ENCODE measurements at places on chromosomes 7 and 10.

DNA sequence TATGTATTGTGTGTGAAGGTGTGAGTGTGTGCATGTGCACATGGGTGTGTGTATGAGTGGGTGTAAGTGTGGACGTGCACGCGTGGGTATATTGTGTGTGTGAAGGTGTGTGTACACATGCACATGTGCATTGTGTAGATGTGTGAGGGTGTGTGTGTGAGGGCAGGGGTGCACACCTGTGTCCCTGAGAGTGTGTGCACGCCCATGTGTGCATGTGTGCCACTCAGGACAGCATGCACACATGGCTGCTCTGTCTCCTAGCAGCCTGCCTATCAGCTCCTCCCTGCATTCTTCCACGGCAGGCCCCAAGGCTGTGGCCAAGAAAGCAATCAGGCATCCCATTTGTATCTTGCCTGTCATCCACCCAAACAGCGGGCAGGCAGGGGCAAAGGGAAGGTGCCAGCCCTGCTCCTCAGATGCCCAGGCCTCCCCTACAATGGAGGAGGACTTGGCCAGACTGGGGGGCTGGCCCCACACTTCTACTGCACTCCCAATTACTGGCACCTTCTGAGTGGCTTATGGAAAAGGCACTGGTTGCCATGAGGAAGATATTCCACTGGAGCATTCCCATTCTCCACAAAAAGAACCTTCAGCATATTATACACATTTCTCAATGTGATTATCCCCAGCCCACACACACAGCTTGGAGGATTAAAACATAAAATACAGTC, 380.4 kb upstream of the ZMIZ1 start:
- DNase-seq = no peak

DNA sequence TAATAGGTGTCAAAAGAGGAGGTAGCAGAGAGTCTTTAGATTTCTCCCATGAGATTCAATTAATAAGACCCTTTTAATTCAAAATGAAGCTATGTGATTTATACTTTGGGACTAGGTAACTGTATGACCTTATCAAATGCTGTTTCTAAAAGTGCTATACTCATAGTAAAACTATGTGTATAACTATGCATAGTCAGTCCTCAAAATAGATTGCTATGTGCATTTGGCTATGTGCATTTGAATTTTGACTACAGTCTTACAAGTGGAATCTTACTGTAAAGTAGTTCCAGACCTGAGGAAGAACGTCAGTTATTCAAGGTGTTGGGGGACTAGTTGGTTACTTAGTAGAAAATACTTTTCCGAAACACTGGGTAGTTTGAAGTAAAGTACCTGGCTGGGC, 36.9 kb downstream of the ADD3 start:
- DNase-seq = no peak

DNA sequence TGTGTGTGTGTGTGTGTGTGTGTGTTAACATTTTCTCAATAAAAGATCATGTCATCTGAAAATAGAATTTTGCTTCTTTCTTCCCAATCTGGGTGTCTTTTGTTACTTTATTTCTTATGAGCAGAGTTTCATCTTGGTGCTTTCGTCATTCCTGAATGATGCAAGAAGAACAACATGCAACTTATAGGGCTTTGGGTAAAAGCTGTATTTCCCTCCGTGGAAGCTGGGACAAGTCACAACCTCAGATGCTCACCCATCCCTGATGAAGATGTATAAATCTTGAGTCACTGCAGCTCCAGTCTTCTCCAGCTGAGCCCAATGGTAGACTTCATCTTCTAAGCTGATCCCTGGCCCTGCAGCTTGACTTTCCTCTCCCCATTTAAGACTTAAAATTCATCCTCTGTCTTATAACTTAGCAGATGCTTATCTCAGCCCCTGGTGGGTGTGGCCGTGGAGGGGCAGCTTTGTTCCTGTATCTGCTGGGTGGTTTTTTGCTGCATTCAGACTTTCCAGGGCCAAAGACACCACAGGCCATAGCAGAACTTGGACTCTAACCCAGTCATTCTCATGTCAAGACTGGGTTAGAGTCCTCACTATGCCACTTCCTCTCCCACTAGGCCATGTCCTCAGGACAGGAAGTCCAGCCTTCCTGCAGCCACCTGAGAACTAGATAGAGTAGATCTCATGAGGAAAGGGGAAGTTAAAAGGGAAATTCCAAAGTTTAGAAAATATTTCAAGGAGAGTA, 356.4 kb downstream of the TNS3 start:
- DNase-seq = no peak

DNA sequence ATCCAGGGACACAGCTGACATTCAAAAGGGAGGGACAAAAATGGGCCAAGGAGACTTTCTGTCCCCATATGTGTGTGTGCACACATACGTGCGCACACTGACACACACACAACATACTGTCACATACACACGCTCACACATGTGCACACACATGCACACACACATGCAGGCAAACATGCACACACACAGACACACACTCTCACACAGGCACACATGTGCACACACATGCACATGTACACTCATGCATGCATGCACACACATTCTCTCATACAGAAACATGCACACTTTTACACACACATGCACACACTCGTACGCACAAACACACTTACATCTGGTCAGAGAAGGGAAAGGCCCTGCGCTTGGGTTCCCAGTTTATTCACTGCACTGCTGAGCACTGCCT, 155.1 kb upstream of the MKI67 start:
- DNase-seq = no peak

GRCh38 chr7:128906001-128906765, 4.3 kb downstream of the KCP start:
- no peak for DNase-seq

- DNase-seq = no peak
These were observed 5.3 kb upstream of the CLIP2 start for GRCh38 chr7:74283858-74284447.

- no peak for DNase-seq
These were observed 117.9 kb upstream of the TMEM168 start for GRCh38 chr7:112908086-112908485.

- DNase-seq = no peak
These were observed 59.0 kb downstream of the VSTM4 start for GRCh38 chr10:49056356-49056755.

DNA sequence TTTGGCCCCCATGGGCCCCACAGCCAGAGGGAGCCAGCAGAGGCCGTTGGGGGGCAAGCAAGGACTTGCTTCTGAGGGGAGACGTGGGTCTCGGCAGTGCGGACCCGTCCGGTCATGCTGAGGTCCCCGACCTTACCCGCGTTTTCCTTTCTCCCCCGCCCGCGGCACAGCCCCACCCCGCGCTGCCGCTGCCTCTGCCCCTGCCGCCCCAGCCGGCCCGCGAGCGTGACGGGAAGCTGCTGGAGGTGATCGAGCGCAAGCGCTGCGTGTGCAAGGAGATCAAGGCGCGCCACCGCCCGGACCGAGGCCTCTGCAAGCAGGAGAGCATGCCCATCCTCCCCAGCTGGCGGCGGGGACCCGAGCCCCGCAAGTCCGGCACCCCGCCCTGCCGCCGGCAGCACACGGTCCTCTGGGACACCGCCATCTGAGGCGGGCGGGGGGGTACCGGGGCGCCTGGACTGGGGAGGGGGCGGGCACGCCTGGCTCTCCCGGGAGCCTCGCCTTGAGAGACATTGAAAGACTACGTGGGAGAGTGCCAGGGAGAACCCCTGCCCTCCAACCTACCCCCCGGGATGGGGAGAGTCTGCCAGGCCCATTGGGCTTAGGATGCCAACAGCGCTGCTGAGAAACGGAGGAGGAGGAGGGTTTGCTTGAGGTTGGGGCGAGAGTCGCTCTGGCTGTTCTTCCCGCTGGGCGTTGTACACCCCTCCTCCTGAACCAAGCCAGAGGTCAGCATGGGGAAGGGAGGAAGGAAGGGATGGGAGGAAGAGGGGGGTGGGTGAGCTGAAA, 9.9 kb downstream of the NYAP1 start:
- DNase-seq = no peak

- no peak for DNase-seq
These were observed 136.3 kb downstream of the DOCK4 start for GRCh38 chr7:112069879-112070321.

DNA sequence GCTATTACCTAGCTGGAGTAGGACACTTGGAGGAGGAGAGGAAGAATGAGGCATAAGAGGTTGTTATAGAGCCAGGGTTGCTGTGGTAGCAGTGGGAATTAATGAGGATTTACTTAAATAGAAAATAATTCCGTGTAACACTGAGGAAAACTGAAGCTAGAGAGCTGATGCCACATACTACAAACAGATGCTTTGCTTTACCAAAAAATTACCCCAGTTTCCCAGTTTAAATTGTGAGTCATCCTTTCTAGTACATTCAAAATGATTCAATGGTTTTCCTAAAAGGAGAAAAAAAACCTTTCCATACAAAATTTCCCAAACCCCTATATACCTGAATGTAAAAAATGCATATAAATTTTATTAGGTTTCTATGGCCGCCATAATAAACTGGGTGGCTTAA, 58.3 kb downstream of the ZNF518A start:
- no peak for DNase-seq

GRCh38 chr7:309586-310228, 19.7 kb downstream of the FOXL3 start:
- DNase-seq = no peak

GRCh38 chr7:102117743-102118142, 168.9 kb upstream of the SH2B2 start:
- no peak for DNase-seq

DNA sequence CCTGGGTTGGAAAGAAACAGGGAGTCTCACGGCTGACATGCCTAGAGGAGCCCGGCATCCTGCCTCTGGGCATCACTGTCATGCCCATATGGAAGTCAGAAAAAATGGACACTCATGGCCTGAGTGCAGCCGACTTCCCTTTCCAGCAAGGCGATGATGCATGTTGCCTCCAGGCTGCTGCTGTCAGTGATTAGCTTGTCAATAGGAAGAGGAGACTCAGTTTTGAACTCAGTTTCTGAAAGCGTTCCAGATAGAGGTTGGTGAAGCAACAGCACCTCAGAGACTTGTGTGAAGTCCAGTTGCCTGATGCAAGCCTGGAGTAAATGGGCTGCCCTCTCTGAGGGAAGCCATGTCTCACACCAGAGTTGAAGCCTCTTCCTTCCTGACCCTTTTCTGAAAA, 148.4 kb downstream of the TPST1 start:
- no peak for DNase-seq

- no peak for DNase-seq
These were observed 319.8 kb downstream of the LRMDA start for GRCh38 chr10:75751232-75751631.

DNA sequence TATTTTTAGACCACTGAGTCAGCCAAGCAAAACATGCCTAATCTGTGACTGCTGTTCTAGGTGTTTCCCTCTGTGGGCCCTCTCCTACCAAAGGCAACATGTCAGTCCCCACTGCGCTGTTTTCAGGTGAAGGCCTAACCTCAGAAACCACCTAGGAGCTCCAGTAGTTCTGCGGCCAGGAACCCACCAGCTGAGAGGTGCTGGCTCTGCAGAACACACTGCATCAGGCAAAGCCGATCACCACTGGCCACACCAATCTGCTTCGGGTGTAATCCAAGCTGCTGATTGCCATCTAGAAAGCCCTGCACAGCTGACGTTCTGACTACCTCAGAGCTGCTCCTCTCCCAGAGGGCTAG, 14.9 kb downstream of the CAMK2G start:
- DNase-seq = no peak
